ENCODE measurements at places on chromosomes 11 and 22.

- DNase-seq = no peak
Measured at GRCh38 chr11:62140304-62141110, 16.7 kb downstream of the INCENP start.

GRCh38 chr11:61173456-61173855 is 12.2 kb upstream of the VPS37C start:
- DNase-seq = peak; percentile 63

- DNase-seq = peak; percentile 64
Measured at GRCh38 chr11:58617976-58618557, 4.4 kb upstream of the CNTF start.

DNA sequence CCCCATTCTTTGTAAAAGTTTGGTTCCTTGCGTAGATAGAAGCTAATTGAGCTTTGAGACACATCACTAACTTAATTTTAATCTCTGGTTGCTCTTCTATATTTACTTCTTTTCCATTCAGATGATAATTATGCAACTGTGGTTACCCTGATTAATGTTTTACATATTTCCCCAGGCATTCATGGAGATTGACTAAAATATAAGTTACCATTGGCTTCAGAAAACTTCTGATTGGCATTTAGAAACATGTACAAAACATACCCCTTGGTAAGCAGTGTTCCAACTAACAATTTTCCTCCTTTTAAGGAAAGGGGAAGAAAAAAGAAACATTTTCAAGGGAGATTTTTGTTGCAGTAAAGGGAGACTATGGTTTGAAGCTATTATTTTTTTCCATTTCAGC is 43.9 kb downstream of the FAT3 start:
- no peak for DNase-seq

- no peak for DNase-seq
Measured at GRCh38 chr11:87300640-87301380, 263.1 kb downstream of the TMEM135 start.

DNA sequence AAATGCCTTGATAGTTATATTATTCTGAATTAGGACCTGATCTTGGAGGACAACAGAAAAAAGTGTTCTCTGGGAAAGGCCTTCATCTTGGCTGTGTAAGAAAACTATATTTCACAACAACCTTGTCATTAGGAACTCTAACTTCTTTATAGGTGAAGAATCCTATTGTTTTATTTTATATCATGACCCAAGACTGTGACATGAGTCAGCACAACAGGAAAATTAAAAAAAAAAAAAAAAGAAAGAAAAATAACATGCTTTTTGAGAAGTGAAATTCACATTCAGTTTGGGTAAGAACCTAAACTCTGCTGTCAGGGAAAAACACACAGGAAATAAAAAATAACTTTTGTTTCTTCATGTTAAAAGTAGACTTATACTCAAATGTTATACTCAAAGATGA is 11.7 kb upstream of the FOLR2 start:
- DNase-seq = no peak

DNA sequence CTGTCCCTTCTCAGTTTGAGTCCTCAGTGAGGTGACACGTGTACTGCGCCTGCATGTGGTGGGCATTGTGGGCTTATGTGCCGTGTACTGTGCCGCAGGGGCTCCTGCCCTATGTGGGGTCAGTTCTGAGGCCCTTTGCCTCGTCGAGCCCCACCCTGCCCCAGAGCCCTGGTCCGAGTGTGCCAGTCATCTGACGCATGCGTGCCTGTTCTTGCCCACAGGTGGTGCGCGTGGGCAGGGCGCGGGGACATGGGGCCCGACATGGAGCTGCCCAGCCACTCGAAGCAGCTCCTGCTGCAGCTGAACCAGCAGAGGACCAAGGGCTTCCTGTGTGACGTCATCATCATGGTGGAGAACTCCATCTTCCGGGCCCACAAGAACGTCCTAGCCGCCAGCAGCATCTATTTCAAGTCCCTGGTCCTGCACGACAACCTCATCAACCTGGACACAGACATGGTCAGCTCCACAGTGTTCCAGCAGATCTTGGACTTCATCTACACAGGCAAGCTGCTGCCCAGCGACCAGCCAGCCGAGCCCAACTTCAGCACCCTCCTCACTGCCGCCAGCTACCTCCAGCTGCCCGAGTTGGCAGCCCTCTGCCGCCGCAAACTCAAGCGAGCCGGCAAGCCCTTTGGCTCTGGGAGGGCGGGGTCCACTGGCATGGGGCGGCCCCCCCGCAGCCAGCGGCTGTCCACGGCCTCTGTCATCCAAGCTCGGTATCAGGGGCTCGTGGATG is 22.3 kb upstream of the TMEM191C start:
- DNase-seq = no peak

DNA sequence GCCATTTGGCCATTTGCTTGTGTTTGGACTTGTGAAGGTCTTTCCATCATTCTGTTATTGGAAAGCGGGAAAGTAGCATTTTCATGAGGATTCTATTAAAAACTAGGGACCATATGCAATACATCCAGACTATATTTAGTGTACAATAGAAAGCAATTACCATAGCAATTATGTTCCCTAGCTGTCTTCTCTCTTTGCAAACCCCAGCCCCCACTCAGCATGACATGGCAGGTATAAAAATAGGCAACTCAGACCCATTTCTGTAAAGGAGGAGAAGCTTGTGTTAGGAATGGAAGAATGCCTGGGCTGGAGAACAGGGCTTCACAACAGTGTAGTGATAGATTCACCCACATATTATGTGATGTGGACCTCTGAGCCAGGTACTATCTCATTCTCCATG is 12.4 kb downstream of the OR51B6 start:
- no peak for DNase-seq

DNA sequence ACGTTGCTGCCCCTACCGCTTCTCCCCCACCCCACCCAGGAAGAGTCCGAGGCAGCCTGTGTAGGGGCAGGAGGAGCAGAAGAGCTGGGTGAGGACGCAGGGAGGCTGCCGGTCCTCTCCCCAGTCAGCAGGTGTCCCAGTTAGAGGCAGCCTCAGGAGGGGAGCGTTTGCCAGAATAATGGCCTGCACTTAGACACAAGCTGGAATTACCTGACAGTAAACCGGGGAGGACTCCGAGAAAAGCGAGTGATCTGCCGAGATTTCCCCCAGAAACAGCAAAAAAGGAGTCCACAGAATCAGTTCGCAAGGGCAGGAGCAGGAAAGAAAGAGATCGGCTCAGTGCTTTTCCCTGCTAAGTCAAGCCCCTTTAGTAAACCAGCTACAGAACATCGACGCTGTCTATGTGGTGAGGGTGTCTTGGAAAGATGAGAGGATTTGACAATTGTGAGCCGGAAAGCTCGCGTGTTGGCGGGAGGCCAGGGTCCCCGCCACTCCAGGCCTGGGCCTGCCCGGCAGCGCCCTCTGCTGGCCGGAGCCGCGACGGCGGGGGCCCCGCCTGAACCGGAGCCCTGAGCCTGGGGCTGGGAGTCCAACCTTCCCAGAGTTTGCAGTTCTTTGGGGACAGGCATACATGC is 17.7 kb upstream of the THRSP start:
- peak; percentile 91 for DNase-seq

GRCh38 chr11:62981743-62982142 is 3.0 kb downstream of the SLC22A6 start:
- no peak for DNase-seq

GRCh38 chr11:8102296-8102915 is 21.4 kb downstream of the TUB start:
- DNase-seq = no peak

GRCh38 chr22:29128891-29129807 is 56.3 kb downstream of the KREMEN1 start:
- DNase-seq = no peak

- DNase-seq = no peak
Measured at GRCh38 chr11:80846979-80847378, 1406.1 kb upstream of the TENM4 start.

- peak; percentile 5 for DNase-seq
Measured at GRCh38 chr11:96905143-96905542, 515.3 kb downstream of the JRKL start.

GRCh38 chr11:107563702-107564101 is 1.8 kb downstream of the ALKBH8 start:
- DNase-seq = peak; percentile 81

DNA sequence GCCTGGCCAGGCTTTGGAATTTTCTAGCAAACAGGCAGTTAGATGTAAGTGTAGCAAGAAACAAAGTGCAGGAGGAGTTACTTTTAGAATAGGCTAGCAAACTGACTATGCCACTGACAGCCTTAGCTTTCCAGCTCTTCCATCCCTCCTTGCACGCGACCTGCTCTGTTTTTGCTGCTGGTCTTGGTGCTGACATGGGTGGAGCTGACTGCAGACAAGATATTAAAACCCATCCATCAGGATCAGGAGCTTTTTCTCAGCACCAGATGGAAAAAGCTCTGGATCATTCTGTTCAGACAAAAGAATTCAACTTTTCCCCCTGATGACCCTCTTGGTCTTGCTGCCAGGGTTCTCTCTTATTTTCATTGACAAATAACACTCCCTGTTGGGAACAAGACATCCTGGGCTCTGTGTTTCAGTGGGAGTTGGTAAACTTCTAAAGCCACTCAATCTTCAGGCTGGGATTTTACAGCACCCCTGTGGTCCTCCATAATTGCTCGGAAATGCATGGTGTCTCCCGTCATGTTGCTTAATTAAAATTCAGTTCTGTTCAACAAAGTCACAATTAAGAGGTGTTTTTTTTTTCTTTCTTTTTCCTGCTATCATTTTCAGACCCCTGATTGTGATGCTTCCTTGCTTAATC is 240.0 kb upstream of the LARGE1 start:
- DNase-seq = no peak

GRCh38 chr11:118910309-118911112 is 15.2 kb downstream of the BCL9L start:
- peak; percentile 90 for DNase-seq

DNA sequence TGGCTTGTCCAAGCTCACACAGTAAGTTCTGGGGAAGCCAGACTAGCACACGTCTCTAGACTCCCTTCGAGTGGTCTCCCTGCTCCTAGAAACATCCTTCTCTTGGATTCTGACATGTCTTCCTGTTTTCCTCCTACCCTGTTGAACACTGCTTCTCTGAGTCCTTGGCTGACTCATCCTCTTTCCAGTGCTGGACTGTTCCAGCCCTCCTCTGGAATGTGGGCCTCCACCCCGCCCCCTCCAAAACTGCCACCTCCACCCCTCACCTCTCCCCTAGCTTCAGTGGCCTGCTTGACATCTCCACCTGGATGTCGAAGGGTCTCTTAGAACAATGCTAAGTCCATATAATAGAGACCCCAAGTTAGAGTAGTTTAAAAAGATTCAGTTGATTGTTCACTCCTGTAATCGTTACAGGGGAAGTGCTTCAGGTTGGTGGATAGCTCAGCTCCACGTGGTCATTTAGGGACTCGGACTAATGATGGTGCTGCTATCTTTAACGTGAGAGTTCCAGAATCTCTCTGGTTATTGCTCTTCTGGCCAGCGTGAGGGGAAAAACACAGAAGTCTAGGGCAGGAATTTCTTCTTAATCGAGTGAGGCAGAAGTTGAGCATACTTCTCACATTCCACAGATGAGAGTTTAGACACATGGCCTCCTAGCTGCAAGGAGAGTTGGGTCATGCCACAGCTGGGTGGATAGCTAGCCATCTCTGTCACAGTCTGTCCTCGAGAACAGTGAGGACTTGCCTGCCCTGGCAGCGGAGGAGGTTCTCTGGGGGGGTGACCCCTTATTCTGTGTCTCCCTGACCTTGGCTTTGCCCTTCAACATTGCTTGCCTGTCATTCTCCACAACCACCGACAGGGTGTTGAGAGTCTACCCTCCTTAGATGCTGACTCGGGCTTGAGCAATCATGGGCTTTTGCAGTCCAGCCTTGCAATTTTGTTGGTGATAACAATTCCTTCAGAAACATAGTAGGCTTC is 4.7 kb upstream of the C11orf96 start:
- no peak for DNase-seq
